Testis (tissue), 5 donors: ENCODE measurements at places on chromosomes 5 and 9. TPM values are rescaled to one million over a fixed set of nuclear protein-coding genes. Genes with fewer than 3 reads are reported as not detected.
A peak's percentile ranks its signal among the peaks of the same experiment; 100 is the strongest.

Gene PALM2AKAP2
- 0.87 TPM for total RNA-seq

Gene ASS1
- 153 TPM for total RNA-seq

Gene FREM1
- 4.6 TPM for total RNA-seq

Gene CEP72
- total RNA-seq = 31.2 TPM

Gene CCL27
- total RNA-seq = not detected

Gene ZNG1A
- 88.7 TPM for total RNA-seq

Gene TPPP
- total RNA-seq = 5.7 TPM

Gene AQP7
- total RNA-seq = 19.1 TPM

Gene USP20
- 48.3 TPM for total RNA-seq

Gene CDC25C
- total RNA-seq = 11.8 TPM

Gene BTNL8
- total RNA-seq = 13.1 TPM

GRCh38 chr9:14085810-14086209 is 228.1 kb downstream of the NFIB start:
- H3K36me3 ChIP-seq = no peaks in the 10 kb centered on the region
- H3K4me1 ChIP-seq = no peaks in the 10 kb centered on the region
- H3K27me3 ChIP-seq = no peaks in the 10 kb centered on the region

DNA sequence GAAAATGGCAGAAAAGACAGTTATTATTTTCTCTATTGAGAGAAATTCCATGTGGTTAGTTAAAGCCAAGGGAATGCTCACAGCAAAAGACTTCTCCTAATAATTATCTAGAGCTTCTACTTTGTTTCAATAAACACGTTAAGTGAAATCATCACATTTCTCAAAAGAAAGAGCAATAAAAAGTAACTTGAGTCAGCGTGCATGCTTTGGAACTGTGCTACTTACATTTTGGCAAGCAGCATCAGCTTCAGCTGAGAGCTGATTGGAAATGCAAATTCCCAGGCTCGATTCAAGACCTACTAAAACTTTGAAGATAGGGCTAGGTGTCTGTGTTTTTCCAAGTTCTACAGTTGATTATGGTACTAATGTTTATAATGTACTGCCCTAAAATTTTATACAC is 132.1 kb downstream of the CDH18 start:
- no peaks in the 10 kb centered on the region for H3K4me1 ChIP-seq
- H3K27me3 ChIP-seq = no peaks in the 10 kb centered on the region
- H3K4me3 ChIP-seq = no peak overlapping the region
- no peaks in the 10 kb centered on the region for H3K36me3 ChIP-seq

GRCh38 chr5:137589185-137589584 is 90.1 kb upstream of the SPOCK1 start:
- no peaks in the 10 kb centered on the region for H3K27me3 ChIP-seq
- no peak overlapping the region for H3K27ac ChIP-seq
- H3K36me3 ChIP-seq = no peaks in the 10 kb centered on the region
- H3K4me1 ChIP-seq = no peaks in the 10 kb centered on the region
- DNase-seq = no peak

GRCh38 chr9:106728860-106729259 is 134.1 kb upstream of the ZNF462 start:
- no peak for DNase-seq
- H3K36me3 ChIP-seq = no peaks in the 10 kb centered on the region
- H3K27ac ChIP-seq = no peak overlapping the region
- no peaks in the 10 kb centered on the region for H3K27me3 ChIP-seq

DNA sequence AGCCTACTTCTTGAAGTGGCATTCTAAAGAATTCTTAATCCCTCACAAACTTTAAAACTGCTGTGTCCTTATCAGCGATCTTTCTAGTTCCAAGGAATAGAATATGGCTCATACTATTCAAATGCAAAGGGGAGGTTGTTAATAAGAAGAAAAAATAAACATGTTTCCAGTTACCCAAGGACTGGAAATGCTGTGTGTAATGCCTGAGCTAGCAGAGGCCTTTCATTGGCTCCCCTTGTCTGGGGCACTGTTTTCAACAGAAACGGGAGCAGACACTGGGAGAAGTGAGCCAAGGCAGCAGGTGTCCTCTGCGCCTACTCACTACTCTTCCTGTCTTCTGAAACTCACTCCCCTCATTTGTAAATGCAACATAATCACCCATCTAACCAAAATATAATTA is 253.0 kb downstream of the MARCHF11 start:
- no peaks in the 10 kb centered on the region for H3K36me3 ChIP-seq
- no peaks in the 10 kb centered on the region for H3K27me3 ChIP-seq
- H3K27ac ChIP-seq = no peak overlapping the region
- no peak overlapping the region for H3K4me3 ChIP-seq
- DNase-seq = no peak

GRCh38 chr5:1324301-1324700 is 20.6 kb downstream of the CLPTM1L start:
- H3K27me3 ChIP-seq = no peaks in the 10 kb centered on the region
- H3K4me3 ChIP-seq = no peak overlapping the region
- H3K4me1 ChIP-seq = peaks cover 9% of the 10 kb centered on the region
- H3K27ac ChIP-seq = no peak overlapping the region

DNA sequence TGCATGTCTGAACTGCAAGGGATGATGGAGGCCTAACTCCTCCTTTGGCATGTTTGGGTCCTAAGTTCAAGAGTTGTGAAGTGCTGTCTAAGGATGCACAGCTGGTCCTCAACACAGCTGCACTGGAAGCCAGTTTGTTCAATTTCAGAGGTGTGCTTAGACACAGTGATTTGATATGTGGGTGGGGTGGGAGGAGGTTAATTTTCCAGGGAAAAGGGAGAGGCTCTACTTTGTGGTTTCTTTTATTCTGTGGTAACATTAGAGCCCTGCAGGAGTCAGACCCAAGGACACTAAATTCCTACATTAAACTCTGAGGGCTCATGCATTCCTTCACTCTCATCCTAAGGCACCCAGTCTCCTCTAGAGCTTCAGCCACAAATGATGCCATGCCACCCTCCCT is 188.4 kb upstream of the MAST4 start:
- H3K27ac ChIP-seq = no peak overlapping the region
- H3K4me1 ChIP-seq = no peaks in the 10 kb centered on the region
- DNase-seq = no peak
- no peak overlapping the region for H3K4me3 ChIP-seq
- H3K36me3 ChIP-seq = no peaks in the 10 kb centered on the region
- no peaks in the 10 kb centered on the region for H3K27me3 ChIP-seq

GRCh38 chr5:1108023-1108864 is 3.6 kb downstream of the SLC12A7 start:
- DNase-seq = no peak
- no peaks in the 10 kb centered on the region for H3K27me3 ChIP-seq
- peak overlapping the region; percentile 77 for H3K27ac ChIP-seq
- H3K4me3 ChIP-seq = no peak overlapping the region
- peaks cover 62% of the 10 kb centered on the region for H3K4me1 ChIP-seq

GRCh38 chr9:136982232-136983051 is at the start of gene LCNL1:
Gene LCNL1, plus strand, starts transcription at chr9:136982993. Its CDS starts 594 bp downstream, at chr9:136983587.
- no peak for DNase-seq
- H3K36me3 ChIP-seq = no peaks in the 10 kb centered on the region
- peaks cover 33% of the 10 kb centered on the region for H3K4me1 ChIP-seq
- H3K27me3 ChIP-seq = no peaks in the 10 kb centered on the region

DNA sequence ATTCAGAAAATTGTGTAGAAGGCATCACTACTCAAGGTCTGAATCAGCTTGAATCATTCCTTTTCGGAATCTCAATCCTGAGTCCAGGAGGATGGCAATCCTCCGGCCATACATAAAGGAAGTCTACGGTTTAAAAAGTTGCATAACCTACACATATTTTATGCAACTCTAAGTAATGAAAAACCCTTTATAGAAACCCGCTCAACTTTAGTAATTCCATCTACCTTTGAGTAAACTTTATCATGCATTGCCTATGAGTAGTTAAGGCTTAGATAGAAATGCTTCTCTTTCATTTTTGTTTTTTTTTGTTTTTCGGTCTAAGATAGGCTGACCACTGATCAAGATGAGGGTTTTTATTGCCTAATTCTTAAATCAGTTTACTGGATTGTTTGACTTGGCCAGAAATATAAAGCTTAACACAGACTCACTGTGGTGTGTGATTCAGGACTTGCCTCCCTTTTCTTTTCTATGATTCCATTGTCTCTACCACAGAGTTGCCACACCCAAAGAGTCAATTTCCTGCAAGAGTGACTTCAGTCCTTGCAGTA is 85.0 kb downstream of the LURAP1L start:
- DNase-seq = no peak
- H3K27me3 ChIP-seq = no peaks in the 10 kb centered on the region
- H3K27ac ChIP-seq = no peak overlapping the region
- no peak overlapping the region for H3K4me3 ChIP-seq
- no peaks in the 10 kb centered on the region for H3K4me1 ChIP-seq
- no peaks in the 10 kb centered on the region for H3K36me3 ChIP-seq

- peaks cover 10% of the 10 kb centered on the region for H3K4me1 ChIP-seq
- H3K4me3 ChIP-seq = peak overlapping the region; percentile 62
- peak overlapping the region; percentile 91 for H3K27ac ChIP-seq
- no peaks in the 10 kb centered on the region for H3K36me3 ChIP-seq
- DNase-seq = no peak
Measured at GRCh38 chr5:177131352-177132135, 2.0 kb upstream of the NSD1 start.

- no peak overlapping the region for H3K4me3 ChIP-seq
- H3K36me3 ChIP-seq = no peaks in the 10 kb centered on the region
- H3K27ac ChIP-seq = no peak overlapping the region
- no peak for DNase-seq
- H3K27me3 ChIP-seq = no peaks in the 10 kb centered on the region
Measured at GRCh38 chr5:61805101-61805500, 473.0 kb downstream of the ZSWIM6 start.

GRCh38 chr5:124605541-124605940 is 140.9 kb downstream of the ZNF608 start:
- no peaks in the 10 kb centered on the region for H3K4me1 ChIP-seq
- H3K4me3 ChIP-seq = no peak overlapping the region
- no peaks in the 10 kb centered on the region for H3K36me3 ChIP-seq

- no peaks in the 10 kb centered on the region for H3K27me3 ChIP-seq
- no peaks in the 10 kb centered on the region for H3K4me1 ChIP-seq
- H3K4me3 ChIP-seq = no peak overlapping the region
- H3K27ac ChIP-seq = no peak overlapping the region
- no peak for DNase-seq
- no peaks in the 10 kb centered on the region for H3K36me3 ChIP-seq
Measured at GRCh38 chr5:62299600-62299999, 6.4 kb upstream of the KIF2A start.

GRCh38 chr9:121199921-121200320 is 1.7 kb downstream of the RAB14 start:
- H3K27me3 ChIP-seq = no peaks in the 10 kb centered on the region
- peak overlapping the region; percentile 97 for H3K4me3 ChIP-seq
- H3K27ac ChIP-seq = no peak overlapping the region
- peaks cover 23% of the 10 kb centered on the region for H3K4me1 ChIP-seq
- no peaks in the 10 kb centered on the region for H3K36me3 ChIP-seq
